ENCODE measurements at places on chromosomes 12 and 14. TPM values are rescaled to one million over a fixed set of nuclear protein-coding genes. Genes with fewer than 3 reads are reported as not detected.

TUNAR gene
- not detected for total RNA-seq

SLC7A8 gene
- total RNA-seq, result 12.2 TPM

EGLN3 gene
- 8.2 TPM for total RNA-seq

KERA gene
- total RNA-seq, result not detected

TMEM253 gene
- not detected for total RNA-seq

CKAP4 gene
- 192 TPM for total RNA-seq

TMEM63C gene
- 14.7 TPM for total RNA-seq

OR6C2 gene
- not detected for total RNA-seq

PTPN6 gene
- total RNA-seq, result 21.2 TPM

RAD9B gene
- total RNA-seq, result 0.11 TPM

STXBP6 gene
- total RNA-seq, result 199 TPM

CD27 gene
- total RNA-seq, result not detected

PPP4R3A gene
- total RNA-seq, result 58.6 TPM

RPL10L gene
- not detected for total RNA-seq

RTL1 gene
- total RNA-seq, result not detected

POTEG gene
- not detected for total RNA-seq

CBLN3 gene
- 0.87 TPM for total RNA-seq

DLK1 gene
- not detected for total RNA-seq

MYF6 gene
- not detected for total RNA-seq

KCNK10 gene
- not detected for total RNA-seq

TAS2R20 gene
- total RNA-seq, result 2.7 TPM

ERBB3 gene
- total RNA-seq, result 74.6 TPM
